Activated CD8-positive, alpha-beta memory T cell treated with anti-CD3 and anti-CD28 coated beads, Interleukin-2, amount 50 U/mL, for 4 hours (primary cell): ENCODE measurements at places on chromosomes 12 and 14.

DNA sequence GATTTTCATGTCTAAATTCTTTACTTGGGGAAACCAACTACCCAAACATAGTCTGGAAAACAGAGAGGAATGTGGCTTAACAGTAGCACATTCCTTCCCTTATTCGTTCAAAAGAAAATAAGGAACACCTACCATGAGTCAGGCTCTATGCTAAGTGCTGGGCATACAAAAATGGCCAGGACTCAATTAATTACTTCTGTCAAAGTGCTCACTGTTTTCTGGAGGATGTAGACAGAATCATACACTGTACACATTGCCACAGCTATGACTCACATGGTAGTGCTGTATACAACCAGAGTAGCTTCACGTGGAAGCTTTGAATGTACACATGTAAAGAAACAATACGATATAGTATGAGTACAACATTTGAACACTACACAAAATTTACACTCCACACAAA, 50.1 kb downstream of the SLC25A21 start:
- no peak for DNase-seq

DNA sequence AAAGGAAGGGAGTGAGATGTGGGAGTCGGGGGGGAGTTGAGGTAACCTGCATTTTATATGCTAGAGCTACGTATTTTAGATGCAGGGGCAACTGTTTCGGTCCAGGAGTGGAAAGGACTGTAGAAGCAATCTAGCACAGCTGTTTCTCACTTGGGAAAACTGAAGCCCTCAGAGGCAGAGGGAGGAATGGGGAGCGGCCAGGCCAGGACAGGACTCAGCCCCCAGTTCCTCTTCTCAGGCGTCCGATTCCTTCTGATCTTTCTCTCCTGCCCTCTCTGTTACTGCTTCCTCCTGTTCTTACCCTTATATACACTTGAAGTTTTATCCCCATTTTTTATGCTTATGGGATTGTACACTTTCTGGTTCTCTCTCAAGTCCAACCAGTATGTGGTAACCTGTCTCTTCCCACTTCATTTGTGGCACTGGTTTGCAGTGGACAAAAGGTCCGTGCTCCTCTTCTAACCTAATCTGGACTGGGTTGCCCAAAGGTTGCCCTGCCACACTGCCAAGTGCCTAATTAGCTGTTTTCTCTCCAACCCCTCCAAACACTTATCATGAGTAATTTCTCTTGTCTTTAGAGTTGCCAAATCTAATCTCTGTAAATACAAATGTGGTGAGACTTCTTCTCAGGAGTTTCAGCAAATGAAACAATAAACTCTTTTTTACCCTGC, 16.2 kb downstream of the LPCAT3 start:
- DNase-seq: no peak

GRCh38 chr14:61491224-61491623, 169.8 kb downstream of the PRKCH start:
- no peak for DNase-seq

DNA sequence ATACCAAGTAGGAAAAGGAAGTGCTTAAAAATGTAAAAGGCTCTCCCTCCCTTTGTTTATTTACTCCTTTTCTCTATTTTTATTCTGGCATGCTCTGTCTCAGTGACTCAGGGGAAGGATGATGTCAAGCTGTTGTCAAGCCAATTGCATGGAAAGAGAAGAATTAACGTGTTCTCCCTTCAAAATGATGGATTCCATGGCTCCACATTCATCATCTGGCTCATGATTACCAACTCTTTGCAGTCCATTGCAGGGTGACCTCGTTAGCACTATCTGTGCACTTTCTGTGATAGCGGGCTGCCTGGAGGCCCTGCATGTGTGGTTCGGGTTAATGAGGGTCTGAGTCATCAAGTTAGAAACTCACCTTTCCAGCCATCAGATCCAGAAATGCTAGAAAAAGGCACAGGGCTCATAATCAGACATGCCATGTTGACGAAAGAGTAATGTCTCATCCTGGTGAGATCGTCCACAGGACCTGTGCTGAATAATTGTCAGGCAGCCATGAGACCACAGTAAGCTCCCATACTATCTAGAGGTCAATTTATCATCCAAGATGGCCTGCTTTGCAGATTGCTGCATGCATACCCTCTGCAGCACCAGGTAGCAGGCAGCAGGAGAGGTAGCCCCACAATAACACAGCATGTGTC, 79.2 kb upstream of the BTG1 start:
- DNase-seq: no peak

DNA sequence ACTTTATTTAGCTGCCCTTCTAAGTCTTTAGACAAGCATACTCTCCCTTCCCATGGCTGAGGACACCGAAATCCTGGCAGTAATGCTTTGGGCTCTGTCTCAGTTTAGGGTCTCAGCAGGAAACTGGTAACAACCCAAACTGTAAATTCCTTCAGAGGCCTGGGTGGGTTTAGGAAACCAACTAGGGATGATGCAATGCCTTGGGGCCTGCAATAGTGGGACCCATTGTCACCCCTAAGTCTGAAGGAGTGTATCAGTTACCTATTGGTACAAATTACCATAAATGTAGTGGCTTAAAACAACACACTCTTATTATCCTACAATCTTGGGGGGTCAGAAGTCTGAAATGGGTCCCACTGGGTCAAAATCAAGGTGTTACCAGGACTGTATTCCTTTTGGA, 36.0 kb downstream of the DHRS2 start:
- no peak for DNase-seq

GRCh38 chr12:125683748-125684381, 618.6 kb downstream of the AACS start:
- DNase-seq: no peak

DNA sequence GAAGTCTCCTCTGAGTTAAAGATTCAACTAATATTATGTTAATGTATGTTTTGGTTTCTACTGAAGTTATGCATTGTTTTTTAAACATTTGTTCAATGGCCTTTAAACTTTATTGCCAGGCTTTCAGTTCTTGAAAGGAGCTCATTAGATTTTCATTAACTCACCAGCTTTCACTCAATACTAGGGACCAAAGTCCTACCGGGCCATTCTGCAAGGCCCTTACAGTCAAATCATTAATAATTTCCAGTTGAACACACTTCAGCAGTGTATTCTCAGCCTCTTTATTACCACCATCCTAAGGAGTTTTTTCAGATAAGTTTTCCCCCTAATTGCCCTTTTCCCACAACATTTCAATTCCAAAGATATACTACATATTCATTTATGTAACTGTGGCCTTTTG, 409.2 kb downstream of the DIO2 start:
- no peak for DNase-seq

DNA sequence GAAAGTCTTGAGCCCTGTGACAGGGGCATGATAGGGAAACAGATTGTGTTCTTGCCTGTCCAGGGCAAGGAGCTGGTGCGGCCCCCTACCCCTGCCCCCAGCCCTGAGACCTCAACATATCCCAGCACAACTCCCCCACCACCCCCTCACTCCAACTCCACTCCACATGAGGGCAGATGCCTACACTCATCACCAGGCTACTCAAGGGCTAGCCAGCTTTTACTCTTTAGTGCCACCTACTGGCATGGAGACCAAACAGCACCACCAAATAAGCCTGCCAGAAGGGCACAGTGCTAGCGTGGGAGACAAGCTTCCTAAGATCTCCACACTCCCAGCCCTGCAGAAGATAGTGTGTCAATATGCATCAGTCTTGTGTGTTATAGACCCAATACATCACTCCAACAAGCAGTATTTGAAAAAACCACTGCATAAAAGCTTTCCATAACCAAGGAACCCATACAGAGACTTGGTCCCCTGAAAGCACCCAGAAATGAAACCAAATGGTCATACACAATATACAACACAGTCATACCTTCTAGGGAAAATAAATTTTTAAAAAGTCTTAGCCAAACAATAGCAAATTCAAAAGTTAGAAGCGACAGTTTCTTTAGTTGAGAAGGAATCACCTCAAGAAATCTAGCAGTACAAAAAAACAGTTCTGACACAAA, 154.4 kb downstream of the KCNK10 start:
- peak; percentile 60 for DNase-seq
